Hepatocyte (in vitro differentiated cells): ENCODE measurements at places on chromosomes 11 and 22. TPM values are rescaled to one million over a fixed set of nuclear protein-coding genes. Genes with fewer than 3 reads are reported as not detected.

Gene SLC35F2
- 13.0 and 16.1 TPM in 2 replicates for polyA plus RNA-seq

Gene APOA5
- 13.4 and 14.6 TPM in 2 replicates for polyA plus RNA-seq

Gene NXPE1
- 0.61 TPM in 1 of 2 replicates, not detected in the other for polyA plus RNA-seq

Gene KIRREL3
- 0.86 and 0.91 TPM in 2 replicates for polyA plus RNA-seq

Gene SNX19
- polyA plus RNA-seq, result 32.1 and 40.6 TPM in 2 replicates

Gene SMIM35
- polyA plus RNA-seq, result not detected in 2 replicates

Gene MMP1
- 8.4 and 10.1 TPM in 2 replicates for polyA plus RNA-seq

Gene PKNOX2
- 2.1 and 3.0 TPM in 2 replicates for polyA plus RNA-seq

Gene RSF1
- 47.9 and 83.5 TPM in 2 replicates for polyA plus RNA-seq

Gene GAL3ST1
- 17.1 and 25.5 TPM in 2 replicates for polyA plus RNA-seq

Gene ADORA2A
- polyA plus RNA-seq, result 3.3 and 4.0 TPM in 2 replicates

Gene FGF3
- polyA plus RNA-seq, result not detected in 2 replicates

Gene ROBO3
- 10.4 and 11.0 TPM in 2 replicates for polyA plus RNA-seq

Gene MRTFA
- 19.0 and 20.9 TPM in 2 replicates for polyA plus RNA-seq

Gene CADM1
- 54.3 and 74.4 TPM in 2 replicates for polyA plus RNA-seq

Gene RRM1
- 25.6 and 25.9 TPM in 2 replicates for polyA plus RNA-seq

Gene OR4A16
- polyA plus RNA-seq, result not detected in 2 replicates

Gene SYT12
- polyA plus RNA-seq, result 0.50 and 1.8 TPM in 2 replicates

Gene CBLIF
- polyA plus RNA-seq, result 45.2 and 46.7 TPM in 2 replicates

Gene C11orf97
- 0.39 and 0.59 TPM in 2 replicates for polyA plus RNA-seq

Gene CSNK2A3
- polyA plus RNA-seq, result 0.45 and 0.58 TPM in 2 replicates

Gene TCIRG1
- 125 and 199 TPM in 2 replicates for polyA plus RNA-seq

Gene SCGB1C1
- not detected in 2 replicates for polyA plus RNA-seq

Gene TMEM151A
- polyA plus RNA-seq, result 36.4 and 48.6 TPM in 2 replicates

Gene PRPF19
- polyA plus RNA-seq, result 18.5 and 19.3 TPM in 2 replicates

Gene TRIM49
- polyA plus RNA-seq, result not detected in 2 replicates

Gene SELENOO
- 35.2 and 37.7 TPM in 2 replicates for polyA plus RNA-seq

Gene PIWIL4
- 2.0 and 2.1 TPM in 2 replicates for polyA plus RNA-seq

Gene SCGB1A1
- polyA plus RNA-seq, result not detected in 2 replicates

Gene ENTHD1
- polyA plus RNA-seq, result not detected in 2 replicates

Gene PRODH
- 26.4 and 27.9 TPM in 2 replicates for polyA plus RNA-seq

Gene RAB38
- 8.5 and 14.8 TPM in 2 replicates for polyA plus RNA-seq

Gene TTC9C
- polyA plus RNA-seq, result 35.4 and 39.9 TPM in 2 replicates

Gene MRGPRX4
- polyA plus RNA-seq, result not detected in 2 replicates

Gene SORL1
- polyA plus RNA-seq, result 13.5 and 14.9 TPM in 2 replicates

Gene OR56A5
- not detected in 2 replicates for polyA plus RNA-seq

Gene NELL1
- 4.3 and 8.9 TPM in 2 replicates for polyA plus RNA-seq

Gene TENM4
- polyA plus RNA-seq, result 17.8 and 18.7 TPM in 2 replicates

Gene CRYBB1
- 0.79 TPM in 1 of 2 replicates, not detected in the other for polyA plus RNA-seq

Gene OR6T1
- polyA plus RNA-seq, result not detected in 2 replicates

Gene TOM1
- polyA plus RNA-seq, result 105 and 114 TPM in 2 replicates

Gene TMEM218
- 20.7 and 24.6 TPM in 2 replicates for polyA plus RNA-seq

Gene CLCF1
- 6.5 and 9.4 TPM in 2 replicates for polyA plus RNA-seq

Gene NAA40
- polyA plus RNA-seq, result 16.4 and 17.9 TPM in 2 replicates

Gene SUN2
- 55.9 and 70.8 TPM in 2 replicates for polyA plus RNA-seq

Gene CASP5
- 0.46 and 0.92 TPM in 2 replicates for polyA plus RNA-seq
